ENCODE measurements at places on chromosomes 6 and 20.

DNA sequence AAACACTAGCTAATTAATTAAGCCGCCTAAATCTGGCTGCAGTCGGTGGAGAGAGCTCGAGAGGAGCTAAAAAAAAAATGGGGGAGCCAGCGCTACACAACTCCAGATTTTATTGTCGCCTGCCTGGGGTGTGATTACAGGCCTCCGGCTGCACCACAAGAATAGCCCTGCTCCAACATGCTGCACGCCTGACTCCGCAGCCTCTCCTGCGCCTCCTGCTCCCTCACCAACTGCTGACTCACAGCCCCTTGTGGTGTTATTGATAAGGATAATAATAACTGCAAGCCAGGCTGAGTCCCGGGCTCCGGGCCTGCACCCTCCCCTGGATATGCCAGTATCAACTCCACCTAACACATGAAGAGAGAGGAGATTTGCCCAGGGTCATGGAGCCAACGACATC, 16.8 kb downstream of the SIRPA start:
- no peak for DNase-seq

GRCh38 chr20:50304923-50305635, 114.4 kb downstream of the CEBPB start:
- DNase-seq = no peak

DNA sequence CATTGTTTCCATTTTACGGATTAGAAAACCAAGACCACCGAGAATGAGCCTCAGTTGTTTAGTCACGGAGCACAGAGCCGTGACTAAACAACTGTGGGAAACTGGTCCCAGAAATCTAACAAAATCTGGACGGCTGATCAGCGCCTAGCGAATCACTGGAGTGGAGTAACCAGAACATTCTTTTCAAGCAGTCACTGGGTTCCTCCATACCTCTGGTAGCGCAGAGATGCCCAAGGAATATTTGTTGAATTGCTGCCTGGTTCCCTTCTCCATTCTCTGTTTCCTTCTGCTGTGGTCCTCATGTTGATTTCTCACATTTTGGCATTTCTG, 62.0 kb downstream of the GPX5 start:
- no peak for DNase-seq

DNA sequence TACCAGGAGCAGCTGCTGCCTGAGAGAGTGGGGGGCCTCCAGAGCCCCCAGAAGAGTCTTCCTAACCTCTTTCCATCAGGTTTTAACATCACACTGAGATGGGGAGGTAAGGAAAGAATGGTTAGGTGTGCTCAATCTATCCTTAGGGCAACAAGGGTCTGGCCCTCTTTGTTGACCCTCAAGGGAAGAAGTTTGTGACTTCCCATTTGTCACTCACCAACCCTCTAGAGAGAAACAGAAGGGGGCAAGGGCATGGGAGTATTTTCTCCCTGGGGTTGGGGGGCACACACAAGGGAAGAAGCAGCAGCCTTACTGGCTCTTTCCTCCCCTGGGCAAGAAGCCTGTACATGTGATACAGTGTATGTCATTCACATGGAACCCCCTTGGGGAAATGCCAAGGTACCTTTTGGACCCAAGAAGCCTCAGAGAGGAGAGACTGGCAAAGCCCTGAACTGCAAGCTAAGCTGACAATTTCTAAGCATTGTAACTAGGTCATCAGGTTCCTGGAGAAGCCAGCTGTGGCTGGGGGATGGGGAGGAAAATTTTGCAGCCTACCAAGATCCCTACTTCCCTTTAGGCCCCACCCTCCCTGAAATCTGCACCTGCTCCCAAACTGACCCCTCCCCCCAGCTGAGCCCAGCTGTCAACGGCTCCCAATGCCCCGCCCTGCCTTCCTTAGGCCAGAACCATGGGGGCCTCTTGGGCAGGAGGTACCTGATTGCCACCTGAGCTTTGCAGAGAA, 14.5 kb downstream of the BCL2L1 start:
- no peak for DNase-seq

DNA sequence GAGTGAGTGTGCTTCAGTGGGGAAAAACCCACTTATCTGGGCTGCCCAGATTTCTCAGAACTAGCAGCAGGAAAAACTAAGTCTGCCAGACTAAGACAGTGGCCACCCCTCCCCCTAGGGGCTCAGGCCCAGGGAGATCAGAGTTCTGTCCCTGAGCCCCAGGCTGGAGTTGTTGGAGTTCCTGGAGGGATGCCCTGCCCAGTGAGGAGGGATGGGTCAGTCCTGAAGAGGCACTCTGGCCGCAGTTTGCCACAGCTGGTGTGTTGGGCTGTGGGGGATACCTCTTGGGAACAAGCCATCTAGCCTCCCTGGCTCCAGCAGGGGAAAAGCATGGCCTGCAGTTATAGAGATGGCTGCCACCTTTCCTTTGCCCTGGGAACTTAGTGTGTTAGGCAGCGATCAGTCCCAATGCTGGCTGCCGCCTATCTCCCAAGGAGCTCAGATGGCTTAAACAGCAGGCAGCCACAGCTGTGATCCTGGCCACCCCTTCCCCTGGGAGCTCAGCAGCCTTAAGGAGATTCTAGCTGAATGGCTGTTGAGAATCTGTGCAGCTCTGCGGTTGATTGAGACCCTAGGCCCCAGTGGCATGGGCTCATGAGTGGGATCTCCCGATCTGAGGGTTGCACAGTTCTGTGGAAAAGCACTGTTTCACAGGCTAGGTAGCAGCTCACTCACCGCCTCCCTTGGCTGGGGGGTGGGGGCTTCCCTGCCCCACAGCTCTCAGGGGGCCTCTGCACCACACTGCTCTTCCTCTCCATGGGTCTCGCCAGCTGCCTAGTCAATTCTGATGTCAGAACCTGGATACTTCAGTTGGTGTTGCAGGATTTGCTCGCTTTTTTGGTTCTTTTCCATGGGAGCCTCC, 13.2 kb downstream of the SIRPG start:
- no peak for DNase-seq

DNA sequence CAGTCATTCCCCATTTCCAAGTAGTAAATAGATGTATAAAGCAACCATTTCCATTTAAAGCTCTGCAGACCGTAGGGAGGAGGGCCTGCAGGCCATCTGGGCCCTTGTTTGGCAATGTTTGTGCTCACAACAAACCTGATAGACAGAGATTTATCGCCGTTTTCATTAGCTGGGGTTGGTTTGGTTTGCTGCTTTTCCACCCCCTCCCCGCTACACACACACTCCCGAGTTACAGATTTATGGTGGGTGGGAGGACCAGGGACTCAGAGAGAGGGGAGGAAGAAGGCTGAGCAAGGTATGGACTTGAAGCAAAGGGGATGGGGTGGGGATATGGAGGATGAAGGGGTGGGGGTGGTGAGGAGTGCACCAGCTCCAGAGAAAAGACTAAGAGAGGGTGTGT, 36.6 kb upstream of the FOXP4 start:
- no peak for DNase-seq

DNA sequence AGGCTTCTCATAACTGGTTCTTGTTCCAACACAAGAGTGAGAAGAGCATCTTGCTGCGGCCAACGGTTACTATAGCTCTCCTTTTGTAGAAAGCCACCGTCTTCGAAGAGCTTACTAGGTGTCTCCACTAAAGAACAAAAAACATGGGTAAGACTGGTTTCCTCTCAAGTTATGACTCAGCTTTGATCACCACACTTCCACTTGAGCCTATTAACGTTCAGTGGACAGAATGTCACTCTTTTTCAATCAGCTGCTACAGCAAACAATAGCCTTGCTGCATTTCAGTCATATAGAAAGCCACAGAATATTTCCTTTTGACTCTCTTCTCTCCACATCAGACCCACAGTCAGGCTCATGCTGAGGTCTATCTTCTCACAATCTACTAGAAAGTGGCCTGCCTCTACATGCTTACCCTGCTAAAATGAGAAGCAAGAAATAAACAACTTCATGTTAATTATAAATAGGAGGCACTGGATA, 243.5 kb upstream of the PREP start:
- DNase-seq = peak; percentile 73

DNA sequence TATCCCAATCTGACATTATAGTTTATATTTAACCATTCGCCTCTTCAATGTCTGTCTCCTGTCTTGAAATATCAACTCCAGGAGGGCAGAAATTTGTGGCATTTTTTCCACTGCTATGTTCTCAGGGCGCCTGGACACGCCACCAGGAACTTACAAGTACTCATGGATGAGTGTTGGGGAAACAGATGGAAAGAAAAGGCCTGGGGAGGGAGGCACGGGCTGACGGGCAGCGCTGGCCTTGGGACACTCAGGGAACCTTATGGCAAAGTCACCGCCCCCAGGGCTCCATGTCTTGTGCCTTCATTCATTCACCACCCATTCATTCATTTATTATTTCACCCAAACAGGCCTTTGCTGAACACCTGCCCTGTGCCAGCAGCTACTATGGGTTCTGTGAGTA, 222.9 kb downstream of the PREX1 start:
- DNase-seq = no peak

GRCh38 chr6:135616655-135617054, 119.1 kb upstream of the AHI1 start:
- no peak for DNase-seq

DNA sequence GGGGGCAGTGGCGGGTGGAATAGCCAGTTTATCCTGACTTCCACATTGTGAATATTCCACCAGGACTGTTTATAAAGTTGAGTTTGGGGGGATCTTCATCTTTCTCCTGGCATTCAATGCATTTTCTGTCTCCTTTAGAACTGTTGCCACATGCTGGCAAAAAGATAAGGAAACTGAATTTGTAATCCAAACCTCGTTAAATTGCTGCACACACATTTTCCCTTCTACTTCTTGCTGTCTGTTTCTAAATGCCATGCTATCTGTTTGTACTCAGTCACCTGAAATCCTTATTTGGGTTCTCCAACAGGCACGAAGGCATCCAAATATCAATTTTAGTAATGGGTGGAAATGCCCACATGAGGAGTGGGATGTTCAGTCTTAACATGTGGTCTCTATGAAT, 180.2 kb upstream of the CCN2 start:
- no peak for DNase-seq

DNA sequence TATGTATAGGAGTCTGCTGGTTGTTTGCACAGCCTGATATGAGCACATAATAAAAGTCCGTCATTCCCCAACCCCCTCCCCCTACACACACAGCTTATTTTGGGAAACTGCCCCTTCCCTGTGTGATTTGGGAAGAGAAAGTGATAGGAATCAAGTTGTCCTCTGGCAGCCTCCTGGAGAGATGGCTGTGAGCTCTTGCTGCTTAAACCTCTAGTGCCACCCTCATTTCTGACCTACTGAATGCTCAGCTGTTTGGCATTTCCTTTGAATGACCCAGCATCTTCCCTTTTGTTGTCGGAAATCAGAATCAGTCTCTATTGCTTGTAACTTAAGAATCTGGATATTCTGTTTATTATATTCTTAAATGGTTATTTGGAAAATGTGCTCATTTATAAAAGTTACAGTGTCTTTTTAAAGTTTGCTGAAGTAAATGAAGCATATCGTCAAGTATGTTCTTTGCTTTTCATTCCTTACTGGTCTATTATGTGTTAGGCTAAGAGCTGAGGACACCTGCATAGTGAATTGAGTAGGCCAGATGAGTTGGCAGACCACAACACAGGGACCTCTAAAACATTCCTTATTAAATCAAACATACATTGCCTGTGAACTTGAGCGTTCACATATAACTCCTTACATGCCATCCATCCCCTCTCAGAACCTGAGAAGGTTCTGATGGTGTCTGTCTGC, 5.5 kb downstream of the RWDD2A start:
- DNase-seq = no peak

DNA sequence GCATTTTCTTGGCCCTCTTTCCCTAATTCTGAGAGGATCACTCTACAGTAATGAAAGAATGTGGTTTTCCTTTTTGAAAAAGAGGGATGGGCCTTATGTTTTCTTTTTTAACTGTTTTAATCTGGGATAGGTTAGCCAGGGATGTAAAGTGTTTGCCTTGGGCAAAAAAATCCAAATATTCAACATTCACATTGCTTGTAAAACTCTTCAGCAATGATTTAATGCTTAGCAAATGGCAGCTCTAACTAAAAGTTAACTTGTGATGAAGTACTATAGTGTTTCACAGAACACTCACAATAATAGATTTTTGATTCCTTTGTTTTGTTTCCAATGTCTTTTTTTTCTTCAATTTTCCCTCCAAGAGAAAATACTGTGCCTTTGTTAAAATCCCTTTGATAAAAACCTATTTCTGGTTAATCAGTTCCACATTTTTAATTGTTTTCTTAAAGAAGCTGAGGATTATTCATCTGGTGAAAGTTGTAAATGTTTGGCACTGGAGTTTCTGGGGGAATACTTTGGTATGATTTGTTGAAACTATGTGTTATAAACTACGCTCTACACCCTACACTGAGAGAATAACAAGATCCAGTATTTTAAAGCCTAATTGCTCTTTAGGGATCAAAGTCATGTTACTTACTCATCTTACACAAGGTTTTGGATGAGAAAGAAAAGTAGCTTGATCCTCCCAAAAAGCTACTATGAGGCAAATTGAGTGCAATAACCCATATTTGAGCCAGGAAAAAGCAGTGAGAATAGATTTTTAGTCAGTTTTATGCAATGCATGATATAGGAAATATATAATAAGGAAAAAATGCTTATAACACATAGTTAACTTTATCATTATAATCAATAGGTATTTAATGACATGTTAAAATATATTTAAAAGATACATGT, 335.8 kb downstream of the EPHA7 start:
- DNase-seq = no peak

- no peak for DNase-seq
Measured at GRCh38 chr6:25324066-25324762, 45.0 kb downstream of the CARMIL1 start.

- no peak for DNase-seq
Measured at GRCh38 chr6:161676586-161676985, 402.7 kb upstream of the AGPAT4 start.

DNA sequence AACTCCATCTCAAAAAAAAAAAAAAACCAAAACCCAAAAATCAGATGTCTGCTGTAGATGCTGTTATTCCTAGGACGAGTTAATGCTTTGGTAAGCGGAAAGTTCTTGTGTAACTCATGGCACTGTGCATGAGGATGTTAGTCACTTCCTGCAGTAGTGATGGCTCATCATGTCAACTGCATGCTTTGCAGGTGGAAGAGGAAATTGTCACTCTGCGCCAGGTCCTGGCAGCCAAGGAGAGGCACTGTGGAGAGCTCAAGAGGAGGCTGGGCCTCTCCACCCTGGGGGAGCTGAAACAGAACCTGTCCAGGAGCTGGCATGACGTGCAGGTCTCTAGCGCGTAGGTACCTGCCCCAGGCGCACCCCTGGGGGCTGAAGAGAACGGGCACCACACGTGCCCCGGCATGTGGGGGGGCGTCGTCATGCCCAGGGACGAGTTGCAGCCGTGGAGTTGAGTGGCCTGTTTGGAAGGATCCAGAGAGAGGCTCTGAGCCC, 8.5 kb downstream of the TPD52L2 start:
- peak; percentile 50 for DNase-seq

- peak; percentile 57 for DNase-seq
Measured at GRCh38 chr20:49534255-49534712, 33.7 kb downstream of the PTGIS start.

GRCh38 chr6:34339432-34339831, 53.0 kb downstream of the NUDT3 start:
- DNase-seq = no peak

- no peak for DNase-seq
Measured at GRCh38 chr6:35752330-35752729, 15.5 kb downstream of the ARMC12 start.

All from CD4-positive, alpha-beta T cell treated with Interleukin-15 for 4 hours (primary cell).